ENCODE measurements at places on chromosomes 5 and 9.

- no peak for DNase-seq
These were observed 84.0 kb upstream of the SMIM32 start for GRCh38 chr5:136276946-136277345.

DNA sequence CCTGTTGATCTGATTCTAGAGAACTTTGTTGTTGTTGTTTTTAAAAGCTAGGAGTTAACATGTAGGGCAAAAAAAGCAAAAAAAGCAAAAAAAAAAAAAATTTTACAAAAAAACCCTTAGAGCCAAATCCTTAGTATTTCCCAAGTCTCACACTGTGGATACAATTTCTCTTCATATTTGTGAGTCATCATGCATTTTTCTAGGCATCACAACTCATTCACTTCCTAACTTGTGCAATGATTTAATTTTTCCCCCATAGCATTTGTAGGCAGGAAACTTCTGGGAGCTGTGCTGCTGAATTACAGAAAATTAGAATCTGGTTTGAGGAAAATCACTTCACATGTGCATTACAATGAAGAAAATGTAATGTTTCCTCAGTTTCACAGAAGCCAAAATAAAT lies 91.9 kb downstream of the MARCHF3 start:
- no peak for DNase-seq

GRCh38 chr5:56490971-56491468 lies 257.9 kb upstream of the ANKRD55 start:
- DNase-seq = no peak

- no peak for DNase-seq
These were observed 195.9 kb downstream of the SEMA6A start for GRCh38 chr5:116378777-116379121.

Measured in NCI-H1436 (cell line).